AG20443 (cell line): ENCODE measurements at places on chromosomes 11 and 22.

DNA sequence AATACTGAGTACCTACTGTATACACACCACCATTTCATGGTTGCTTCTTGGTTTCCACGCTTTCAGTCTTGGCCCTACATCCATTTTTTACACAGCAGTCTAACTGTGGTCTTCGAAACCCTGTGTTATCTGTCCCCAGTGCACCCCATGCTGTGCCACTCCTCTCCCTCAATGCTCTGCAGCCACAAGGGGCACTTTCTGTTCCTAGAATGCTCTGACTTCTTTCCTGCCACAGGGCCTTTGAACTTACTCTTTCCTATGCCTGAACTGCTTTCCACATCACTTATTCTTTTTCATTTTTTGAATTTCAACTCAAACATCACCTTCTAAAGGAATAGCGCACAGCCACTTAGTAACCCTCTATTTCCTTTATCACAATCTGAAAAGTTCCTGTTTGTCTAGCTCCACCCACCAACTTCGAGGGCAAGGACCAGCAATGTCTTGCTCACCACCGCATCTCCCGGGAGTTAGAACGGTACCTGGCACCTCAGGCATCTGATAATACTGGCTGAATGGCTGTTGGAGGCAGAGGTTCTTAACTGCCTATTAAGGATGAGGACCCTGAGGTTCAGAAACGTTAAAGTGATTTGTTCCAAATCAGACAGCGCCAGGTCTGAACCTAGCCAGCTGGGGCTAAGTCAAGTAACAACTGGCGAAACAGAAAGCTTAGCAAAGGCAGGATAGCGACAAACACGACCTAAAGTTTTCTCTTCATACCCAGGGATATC is 568 bp downstream of the ALG8 start:
- DNase-seq, result peak; percentile 41

- no peak for DNase-seq
Observed at GRCh38 chr22:45538281-45538680, 35.6 kb downstream of the FBLN1 start.

- no peak for DNase-seq
Observed at GRCh38 chr11:127035824-127036223, 35.3 kb upstream of the KIRREL3 start.

DNA sequence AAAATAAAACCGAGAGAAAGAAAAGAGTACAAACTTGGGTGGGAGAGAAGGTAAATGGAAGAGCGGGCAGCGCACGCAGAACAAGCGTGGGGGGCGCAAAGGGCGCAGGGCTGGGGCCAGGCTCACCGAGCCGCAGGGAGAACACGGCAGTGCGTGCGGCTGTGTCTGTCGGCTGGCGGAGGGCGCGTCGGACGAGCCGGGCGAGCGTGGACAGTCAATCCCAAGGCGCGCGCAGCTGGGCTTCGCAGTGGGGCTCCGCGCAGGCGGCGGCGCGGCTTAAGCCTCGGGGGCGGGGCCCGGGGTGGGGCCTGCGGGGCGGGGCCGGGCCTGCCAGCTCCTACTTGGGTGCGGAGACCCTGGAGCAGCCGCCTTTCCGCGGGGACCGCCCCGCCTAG is at the start of gene UCP2:
UCP2 (minus strand) TSS at position 249 of the 395 bp plus-strand sequence. CDS start 4,465 bp downstream, outside the sequence.
- peak; percentile 92 for DNase-seq

- DNase-seq, result no peak
Observed at GRCh38 chr11:65662247-65662798, 393 bp downstream of the RELA start.

GRCh38 chr11:85787809-85788760 is 22.9 kb downstream of the SYTL2 start:
- DNase-seq, result no peak

- DNase-seq, result no peak
Observed at GRCh38 chr11:121452609-121453150, at the start of gene SORL1-AS1. Gene SORL1-AS1 (minus strand): TSS chr11:121452967.

DNA sequence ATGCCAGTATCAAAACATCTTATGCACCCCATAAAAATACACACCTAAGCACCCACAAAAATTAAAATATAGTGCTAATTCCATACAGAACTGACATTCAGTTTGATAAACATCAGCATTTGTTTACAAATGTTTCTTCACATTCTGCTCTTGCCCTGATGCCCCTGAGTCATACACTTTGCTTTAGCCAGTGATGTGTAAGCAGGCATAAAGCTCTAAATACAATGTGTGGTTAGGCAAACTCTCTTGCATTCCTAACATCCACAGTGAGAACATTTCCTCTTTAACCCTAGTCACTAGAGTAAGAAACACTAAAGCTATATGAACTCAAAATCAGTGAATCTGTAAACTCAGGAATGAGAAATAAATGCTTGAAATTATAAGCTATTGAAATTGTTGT is 1060.7 kb downstream of the FAM181B start:
- DNase-seq, result no peak

GRCh38 chr11:88511006-88511405 is 173.5 kb upstream of the CTSC start:
- no peak for DNase-seq

- DNase-seq, result no peak
Observed at GRCh38 chr11:28384418-28384817, 276.2 kb downstream of the METTL15 start.

- peak; percentile 39 for DNase-seq
Observed at GRCh38 chr11:75468534-75469340, 35.7 kb upstream of the KLHL35 start.

DNA sequence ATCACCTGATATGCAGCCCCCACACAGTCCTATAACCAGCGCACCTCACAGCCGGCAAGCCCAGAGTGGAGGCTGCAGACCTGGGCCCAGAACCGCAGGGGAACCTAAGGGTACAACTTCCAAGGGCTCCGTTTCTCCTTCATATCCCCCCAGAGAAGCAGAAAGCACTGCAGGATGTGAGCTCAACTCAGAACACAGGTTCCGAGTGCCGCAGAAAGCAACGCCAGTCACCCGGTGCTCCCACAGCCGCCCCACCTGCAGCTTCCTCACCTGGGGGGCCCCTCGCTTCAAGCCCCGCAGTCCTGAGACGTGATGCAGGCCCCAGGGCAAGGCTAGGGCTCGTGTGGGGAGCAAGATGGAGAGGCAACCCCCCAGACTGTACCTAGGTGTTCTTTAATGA is 2.5 kb downstream of the TSSK2 start:
- no peak for DNase-seq

DNA sequence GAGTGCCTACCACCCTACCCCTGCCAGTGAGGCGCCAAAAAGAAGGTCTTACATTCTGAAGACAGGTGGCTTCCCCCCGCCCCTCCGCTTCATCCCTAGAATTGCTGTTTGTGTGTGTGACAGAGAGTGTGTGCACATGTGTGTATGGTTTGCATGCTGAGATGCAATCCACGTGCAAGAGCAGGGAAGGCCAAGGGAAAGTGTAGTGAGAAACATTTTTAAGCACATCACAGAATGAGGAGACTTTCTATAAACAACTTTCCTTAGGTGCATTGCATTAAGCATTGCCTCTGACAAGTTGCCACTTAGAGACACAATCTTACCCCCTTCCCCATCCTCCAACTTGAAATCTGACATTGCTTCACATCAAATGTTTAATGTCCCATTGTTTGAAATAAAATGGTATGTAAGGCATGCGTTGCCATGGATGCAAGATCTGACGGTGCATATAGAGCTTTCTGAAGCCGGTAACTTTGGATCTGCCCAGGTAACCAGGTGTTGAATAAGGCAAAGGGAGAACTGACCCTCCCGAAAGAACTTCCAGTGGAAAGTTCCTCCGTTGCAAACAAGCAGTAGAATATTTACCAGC is 21.4 kb downstream of the FJX1 start:
- no peak for DNase-seq

GRCh38 chr11:17431139-17431538 is 42.7 kb upstream of the KCNJ11 start:
- DNase-seq, result no peak

GRCh38 chr11:83827520-83827919 is 541.4 kb upstream of the CCDC90B start:
- peak; percentile 64 for DNase-seq

DNA sequence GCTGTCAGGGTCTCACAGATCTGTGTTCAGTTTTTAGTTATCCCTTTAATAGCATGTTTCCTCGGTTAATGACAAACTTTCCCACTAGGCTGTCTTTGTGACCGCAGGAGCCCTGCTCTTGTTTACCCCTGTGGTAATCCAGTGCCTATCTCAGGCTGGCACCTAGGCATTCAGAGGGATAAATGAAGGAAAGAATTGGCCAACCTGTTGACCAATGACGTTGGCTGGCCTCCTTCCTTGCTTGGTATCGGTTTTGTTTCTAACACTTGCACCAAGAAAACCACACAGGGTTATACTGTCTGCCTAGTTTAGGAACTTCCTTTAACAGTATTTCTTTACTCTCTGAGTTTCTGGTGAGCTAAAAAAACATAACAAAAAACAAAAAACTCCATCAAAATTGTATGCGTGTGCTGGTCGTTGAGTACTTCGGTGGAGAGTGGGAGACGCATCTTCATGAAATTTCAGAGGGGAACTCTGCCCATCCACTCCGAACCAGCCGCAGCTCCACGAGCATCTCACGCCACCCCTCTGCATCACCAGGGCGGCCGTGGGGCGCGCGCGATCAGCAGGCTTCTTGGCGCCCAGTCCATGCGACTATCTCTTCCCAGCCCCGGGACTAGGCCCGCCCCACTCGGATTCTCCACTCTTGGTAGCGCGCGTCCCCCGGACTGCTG is 563 bp upstream of the ENDOD1 start:
- no peak for DNase-seq

DNA sequence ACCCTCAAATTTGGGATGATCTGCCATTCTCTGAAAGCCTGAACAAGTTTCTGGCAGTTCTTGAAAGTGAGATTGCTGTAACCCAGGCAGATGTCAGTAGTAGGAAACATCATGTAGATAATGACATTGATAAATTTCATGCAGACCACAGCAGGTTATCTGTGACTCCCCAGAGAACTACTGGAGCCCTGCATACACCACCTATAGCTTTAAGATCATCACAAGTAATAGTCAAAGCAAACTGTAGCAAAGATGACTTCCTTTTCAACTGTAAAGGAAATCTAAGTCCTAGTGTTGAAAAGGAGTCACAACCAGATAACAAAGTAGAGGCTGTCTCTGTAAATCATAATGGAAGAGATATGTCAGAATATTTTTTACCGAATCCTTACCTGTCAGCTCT is 31.0 kb downstream of the DDIAS start:
- no peak for DNase-seq

DNA sequence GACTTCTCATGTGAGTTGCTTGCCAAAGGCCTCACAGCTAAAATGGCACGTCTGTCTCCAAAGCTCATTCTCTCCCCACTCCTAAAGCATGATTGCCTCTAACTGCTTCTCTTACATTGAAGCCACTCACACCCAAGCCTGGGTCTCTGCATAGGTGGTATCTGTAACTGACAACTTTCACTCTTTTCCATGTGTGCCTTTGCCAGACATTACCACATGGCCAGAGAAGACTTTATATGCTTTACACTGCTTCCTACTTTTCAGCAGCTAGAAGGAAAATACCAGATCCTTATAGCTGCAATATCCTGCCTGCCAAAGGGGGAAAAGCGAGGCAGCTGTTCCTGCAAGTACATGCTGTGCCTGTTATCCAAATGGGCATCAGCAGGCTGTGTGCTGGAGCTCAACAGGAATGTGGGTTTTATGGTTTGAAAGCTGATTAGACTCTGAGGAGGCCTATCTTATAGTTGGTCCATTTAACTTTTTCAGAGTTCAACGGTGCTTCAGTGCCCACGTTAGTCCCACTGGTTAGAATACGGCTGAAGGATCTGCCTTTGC is 547.1 kb downstream of the RAB38 start:
- DNase-seq, result no peak

DNA sequence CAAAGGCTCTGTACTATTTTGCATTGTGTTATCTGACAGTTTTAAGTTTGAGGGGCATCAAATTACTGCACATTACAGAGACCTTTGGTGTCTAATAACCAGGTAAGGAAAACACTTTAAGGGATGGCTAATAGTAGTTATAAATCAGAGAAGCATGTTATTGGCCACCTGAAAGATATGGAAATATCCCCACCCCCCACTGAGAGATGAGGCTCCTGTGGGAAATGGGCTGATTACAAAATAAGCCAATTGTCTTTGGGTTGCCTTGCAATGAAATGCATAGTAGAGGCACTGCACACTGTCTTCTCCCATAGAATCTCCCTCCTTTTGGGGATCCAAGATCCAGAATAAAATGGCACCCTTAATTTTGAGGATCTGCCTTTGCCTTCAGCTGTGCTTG is 91.0 kb downstream of the IGLL5 start:
- no peak for DNase-seq

DNA sequence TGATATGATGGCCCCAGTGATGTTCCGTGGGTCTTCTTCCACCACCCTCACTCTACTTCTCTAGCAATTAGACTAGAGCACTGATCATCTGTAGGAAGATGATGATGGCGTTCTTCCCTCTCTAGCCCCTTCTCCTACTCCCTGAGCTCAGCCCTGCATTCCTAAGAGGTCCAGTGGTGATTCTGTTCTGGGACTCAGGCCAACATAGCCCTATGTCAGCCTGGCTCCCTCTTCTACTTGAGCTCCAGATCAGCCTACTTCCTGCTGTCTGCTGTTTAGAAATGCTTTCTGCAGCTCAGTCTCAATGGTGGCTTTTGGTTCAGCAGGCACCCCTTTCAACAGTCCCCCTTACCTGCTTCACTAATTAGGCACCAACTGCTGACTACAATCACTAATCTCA is 86.1 kb upstream of the ZBED5 start:
- no peak for DNase-seq

GRCh38 chr22:24146791-24147353 is 34.4 kb upstream of the SUSD2 start:
- peak; percentile 79 for DNase-seq

GRCh38 chr11:112320668-112321067 is 60.0 kb upstream of the PLET1 start:
- DNase-seq, result peak; percentile 70

- DNase-seq, result no peak
Observed at GRCh38 chr11:44645827-44646226, 80.4 kb downstream of the CD82 start.

DNA sequence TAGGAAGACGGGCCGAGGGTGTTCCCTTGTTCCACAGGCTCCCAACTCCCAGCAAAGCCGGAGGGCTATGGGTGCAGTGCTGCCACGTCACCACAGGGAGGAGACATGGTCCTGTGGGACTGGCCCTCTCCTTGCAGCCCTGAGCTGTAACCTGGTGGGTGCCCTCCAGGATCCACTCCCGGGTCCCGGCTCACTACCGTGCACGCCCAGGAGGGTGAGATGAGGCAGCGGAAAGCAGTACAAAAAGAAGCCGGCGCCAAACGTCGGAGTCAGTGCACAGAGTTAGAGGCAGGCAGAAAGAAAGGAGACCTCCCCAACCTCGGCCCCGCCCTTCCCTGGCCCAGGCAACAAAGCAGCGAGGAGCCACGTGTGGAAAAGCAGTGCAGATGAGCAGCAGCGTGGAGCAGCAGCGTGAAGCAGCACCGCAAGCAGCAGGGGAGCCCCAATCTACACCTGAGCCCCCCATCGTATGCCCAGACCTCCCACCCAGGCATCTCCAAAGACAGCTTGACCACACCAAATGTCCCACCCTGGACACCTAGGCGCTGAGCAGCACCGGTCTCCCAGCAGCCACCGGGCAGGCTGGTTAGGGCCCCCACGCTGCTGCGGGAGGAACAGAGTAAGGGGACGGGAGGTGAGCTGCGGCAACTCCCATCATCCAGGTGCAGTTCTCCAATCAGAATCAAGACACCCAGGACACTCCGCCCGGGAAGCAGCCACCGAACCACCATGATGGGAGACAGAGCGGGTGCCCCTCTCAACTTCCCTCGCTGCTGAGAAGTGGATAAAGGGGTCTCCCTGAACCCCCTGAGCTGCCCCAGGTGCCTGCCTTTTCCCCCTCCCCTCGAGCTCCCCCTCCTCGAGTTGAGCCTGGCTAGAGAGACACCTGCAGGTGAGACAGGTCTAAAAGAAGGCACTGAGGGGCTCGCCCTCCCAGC is 28.8 kb downstream of the IGSF9B start:
- DNase-seq, result peak; percentile 89

- no peak for DNase-seq
Observed at GRCh38 chr11:58845386-58845785, 882 bp upstream of the GLYATL2 start.
